ENCODE measurements at places on chromosomes 12 and 14.

- no peak for DNase-seq
These were observed 8.1 kb upstream of the KRT4 start for GRCh38 chr12:52821826-52822660.

DNA sequence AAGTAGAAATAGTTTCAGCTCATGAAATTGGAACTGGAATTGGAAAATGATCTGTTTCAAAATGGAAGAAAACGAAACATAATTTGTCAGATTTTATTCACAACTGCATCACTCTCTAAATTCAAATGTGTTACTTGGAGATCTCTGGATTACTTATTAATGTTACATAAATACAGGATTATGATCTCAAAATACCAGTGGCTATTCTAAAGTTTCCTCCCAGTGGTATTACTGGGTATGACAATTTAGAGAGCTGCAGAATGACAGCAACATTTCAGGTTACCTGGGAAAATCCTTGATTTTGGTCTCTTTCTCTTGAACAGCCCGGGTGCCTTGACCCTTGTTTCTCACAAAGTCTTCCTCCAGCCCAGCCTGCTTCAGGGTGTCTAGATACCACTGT lies 14.2 kb downstream of the FAM161B start:
- DNase-seq, result no peak

DNA sequence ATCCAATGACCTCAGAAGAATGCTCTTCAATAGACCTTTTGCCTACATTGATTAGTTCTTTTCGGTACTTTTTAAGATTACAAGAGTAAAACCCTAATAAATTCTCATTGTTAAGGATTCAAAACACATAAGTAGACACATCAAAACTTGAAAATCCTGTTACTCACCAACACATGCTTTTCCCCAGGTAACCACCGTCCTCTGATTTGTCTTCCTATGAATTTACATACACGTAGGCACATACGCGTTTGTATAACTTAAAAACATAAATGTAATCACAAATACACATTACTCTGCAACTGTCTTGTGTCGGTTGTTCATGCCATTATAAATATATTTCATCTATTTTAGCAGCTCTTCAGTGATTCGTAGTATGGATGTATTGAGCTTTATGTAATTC lies 910 bp upstream of the WASHC4 start:
- DNase-seq, result no peak

DNA sequence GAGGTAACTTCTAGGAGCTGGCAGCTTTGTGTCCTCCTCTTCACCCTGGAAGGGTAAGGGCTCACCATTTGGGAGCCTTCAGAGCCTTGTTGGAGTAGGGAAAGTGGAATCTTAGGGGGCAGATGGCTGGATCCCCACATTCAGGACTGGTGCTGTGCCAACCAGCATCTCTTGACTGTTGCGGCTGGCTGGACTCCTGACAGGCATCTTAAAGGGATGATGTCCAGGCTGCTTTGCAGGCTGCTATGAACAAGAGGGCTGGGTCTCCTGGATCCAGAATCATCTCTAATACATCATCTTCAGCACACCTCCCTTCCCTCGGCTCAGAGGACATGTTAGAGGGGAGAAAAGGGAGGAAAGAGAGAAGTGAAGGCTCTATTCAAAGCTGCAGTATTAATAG lies 4.4 kb downstream of the CACNB3 start:
- no peak for DNase-seq

- no peak for DNase-seq
These were observed 38.9 kb downstream of the PPP4R4 start for GRCh38 chr14:94213021-94213420.

GRCh38 chr14:60594062-60594461 lies 55.2 kb downstream of the SIX1 start:
- DNase-seq, result no peak

- no peak for DNase-seq
These were observed 21.8 kb downstream of the APPL2 start for GRCh38 chr12:105214148-105214547.

DNA sequence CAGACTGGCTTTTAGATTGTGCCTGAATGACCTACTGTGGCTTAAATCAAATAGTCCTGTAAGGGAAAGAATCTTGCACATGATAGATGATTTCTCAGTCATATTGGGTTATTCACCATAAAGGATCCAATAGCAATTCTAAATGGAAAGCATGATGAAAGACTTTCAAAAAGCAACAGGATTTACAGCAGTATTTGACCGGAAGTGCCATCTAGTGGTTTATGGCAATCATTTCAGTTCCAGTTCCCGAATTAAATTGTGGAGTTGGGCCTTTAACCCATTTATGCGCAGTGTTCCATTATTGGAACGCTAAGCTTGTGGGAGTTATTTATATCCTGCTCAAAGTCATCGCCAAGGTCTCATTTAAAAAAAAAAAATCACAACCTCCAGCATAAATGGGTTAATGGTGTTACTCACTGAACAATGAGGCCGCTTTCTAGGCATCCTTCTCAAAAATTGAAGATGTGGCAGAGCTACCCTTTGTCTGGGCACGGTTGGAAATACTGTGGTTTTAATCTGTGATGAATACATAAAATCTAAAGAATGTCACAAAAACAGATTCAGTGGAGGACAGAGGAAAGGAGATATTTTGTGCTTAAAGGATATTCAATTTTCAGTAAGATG lies 60.8 kb upstream of the REP15 start:
- no peak for DNase-seq

DNA sequence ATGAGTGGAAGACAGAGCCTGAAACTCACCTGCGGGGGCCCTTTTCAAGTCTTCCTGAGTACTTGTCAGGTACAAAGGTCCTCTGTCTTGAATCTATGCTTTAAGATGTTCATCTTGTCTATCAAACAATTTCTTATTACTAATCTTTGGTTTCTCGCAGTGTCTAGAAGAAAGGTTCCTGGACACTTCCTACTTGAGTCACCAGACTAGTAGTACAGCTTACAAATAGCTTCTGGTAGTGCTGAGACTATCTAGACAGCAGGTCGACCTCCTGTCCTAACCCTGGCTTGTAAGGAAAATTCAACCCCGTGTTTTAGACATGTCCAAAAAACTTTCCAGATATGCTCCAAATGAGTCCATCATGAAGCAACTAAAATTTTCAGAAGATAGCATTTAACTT lies 11.2 kb upstream of the ARID2 start:
- DNase-seq, result no peak

DNA sequence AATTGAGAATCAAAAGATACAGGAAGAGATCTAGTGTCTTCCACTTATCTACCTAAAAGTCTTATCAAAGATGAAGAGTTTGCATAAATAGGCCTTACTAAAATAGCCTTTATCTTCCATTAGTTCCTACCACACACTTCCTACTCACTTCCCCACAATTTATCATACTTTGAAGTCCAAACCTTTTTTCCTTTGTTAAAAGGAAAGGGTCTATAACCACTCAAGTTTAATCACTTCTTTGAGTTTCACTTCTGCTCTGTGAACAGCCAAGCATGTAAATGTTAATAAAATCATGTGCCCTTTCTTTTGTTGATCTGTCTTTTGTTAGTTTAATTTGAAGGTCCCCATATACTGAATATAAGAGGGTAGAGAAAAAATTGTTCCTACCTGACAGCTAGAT lies 114.5 kb downstream of the PHLDA1 start:
- DNase-seq, result no peak

DNA sequence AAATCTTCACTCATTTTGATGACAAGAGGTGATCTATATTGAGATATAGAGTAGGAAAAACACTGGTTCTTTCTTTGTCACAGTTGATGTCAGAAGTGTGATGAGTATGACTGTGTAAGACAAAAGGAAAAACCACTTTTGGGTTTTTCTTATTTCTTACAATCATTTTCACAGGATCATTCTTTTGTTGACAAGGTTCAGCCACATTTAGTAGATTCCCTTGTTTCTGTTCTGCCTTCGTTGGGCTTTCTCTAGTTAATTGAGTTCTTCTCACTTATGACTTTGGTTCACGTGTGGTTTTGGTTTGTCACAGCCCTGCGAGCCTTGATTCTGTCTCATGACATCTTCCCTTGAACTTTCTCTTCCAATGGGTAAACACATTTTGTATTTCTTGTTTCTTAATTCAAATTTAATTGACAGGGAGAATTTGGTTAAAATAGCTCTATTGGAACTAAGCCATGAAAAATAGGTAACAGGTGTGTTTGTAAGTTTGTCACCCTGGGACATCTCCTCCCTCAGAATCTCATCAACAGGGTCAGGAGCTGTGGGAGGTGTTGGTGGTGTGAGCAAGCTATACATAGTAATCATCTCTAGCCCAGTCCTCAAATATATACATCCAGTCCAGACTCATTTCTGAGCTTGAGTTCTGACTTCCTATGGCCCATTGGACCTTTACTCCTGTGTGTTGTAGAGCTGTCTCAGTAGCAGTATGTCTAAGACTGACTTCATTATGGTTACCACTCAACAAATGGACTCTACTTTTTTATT lies 255.3 kb downstream of the BMP4 start:
- DNase-seq, result no peak

DNA sequence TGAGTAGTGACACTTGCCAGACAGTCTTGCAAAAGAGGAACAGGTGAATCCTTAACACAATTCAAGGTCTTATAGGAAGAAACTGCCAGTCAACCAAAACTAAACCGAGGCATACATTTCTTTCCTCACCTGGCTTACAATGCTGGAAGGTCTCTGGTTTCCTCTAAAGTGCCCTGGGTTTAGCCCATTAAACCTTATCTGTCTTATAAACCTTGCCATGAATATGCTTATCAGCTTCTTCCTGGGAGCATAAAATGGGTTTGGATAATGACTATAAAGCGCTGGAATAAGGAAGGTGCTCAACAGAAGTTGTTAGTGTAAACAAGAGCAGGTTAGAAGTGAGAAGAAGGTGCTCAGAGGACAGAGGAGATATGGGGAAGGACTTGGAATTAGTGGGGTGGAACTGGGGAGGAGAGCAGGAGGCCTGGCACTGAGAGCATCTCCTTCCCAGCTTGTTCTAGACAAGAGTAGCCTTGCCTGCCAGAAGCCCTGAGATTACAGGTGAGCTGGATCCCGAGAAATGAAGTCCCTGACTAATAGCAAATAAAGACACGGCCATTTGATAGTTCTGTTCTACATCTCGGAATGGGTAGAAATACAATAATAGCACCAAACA lies 14.1 kb upstream of the GPRC5A start:
- DNase-seq, result no peak

- DNase-seq, result no peak
These were observed 42.9 kb downstream of the HELB start for GRCh38 chr12:66345212-66345611.

- no peak for DNase-seq
These were observed 233.2 kb upstream of the AMIGO2 start for GRCh38 chr12:47312808-47313426.

DNA sequence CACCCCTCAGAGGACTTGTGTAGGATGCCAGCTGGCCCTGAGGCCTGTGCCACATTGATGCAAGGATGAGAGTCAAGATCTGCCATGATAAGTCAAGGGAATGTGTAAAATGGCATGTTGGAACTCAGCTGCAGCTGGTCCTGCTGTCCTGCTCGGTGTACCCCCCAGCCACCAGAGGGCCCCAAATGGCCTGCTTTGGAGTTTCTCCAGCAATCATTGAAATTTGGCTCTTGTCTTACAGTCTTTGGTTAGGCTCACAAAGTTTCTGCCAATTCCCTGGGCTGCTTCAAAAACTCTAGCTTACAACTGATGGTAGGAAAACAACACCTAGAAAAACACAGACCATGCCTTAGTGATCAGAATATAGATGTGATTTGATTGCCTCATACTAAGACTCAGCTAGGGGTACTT lies 76.8 kb downstream of the HSD17B6 start:
- no peak for DNase-seq

GRCh38 chr14:87179936-87180335 lies 813.0 kb downstream of the GALC start:
- no peak for DNase-seq
